Activated CD8-positive, alpha-beta memory T cell treated with anti-CD3 and anti-CD28 coated beads for 1 hour (primary cell): ENCODE measurements at places on chromosomes 5 and 9.

- DNase-seq: no peak
These were observed 152.6 kb downstream of the RGS3 start for GRCh38 chr9:113616116-113616515.

- no peak for DNase-seq
These were observed 142.8 kb downstream of the RASEF start for GRCh38 chr9:82920154-82920553.

DNA sequence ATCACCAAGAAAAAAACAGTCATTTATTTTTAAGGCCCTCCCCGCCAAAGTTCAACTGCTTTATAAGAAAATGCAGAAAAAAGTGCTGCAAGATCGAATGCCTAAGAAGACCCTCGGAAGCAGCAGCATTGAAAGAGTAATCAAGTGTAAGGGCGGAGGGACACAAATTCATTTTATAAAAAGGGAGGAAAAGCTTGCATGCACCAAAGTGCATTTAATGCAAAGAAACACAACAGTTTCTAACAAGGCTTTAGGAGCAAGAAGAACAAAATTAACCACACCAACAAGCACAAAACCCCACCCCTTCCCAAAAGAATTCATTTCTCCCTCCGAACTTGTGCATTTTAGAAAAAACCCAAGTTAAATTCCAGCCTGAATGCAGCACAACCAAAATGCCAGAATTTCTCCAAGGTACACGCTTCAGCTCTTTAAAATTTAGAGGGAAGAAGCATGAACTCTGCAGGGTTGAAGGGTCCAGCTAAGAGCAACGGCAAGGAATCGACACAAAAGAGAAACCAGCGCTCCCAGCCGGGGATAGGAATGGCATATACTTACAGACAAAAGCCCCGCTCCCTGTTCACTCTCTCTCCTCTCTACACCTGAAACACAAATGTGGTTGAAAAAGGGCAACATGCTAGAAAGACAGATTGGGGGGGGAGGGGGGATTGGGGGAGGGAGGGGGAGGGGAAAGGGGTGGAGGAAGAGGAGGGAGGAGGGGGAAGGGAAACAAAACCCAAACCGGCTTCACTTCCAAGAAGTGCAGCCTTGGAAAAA, at the start of gene NREP:
NREP (minus strand) TSS at position 614 of the 774 bp plus-strand sequence. CDS start 1,422 bp downstream, outside the sequence.
- no peak for DNase-seq

DNA sequence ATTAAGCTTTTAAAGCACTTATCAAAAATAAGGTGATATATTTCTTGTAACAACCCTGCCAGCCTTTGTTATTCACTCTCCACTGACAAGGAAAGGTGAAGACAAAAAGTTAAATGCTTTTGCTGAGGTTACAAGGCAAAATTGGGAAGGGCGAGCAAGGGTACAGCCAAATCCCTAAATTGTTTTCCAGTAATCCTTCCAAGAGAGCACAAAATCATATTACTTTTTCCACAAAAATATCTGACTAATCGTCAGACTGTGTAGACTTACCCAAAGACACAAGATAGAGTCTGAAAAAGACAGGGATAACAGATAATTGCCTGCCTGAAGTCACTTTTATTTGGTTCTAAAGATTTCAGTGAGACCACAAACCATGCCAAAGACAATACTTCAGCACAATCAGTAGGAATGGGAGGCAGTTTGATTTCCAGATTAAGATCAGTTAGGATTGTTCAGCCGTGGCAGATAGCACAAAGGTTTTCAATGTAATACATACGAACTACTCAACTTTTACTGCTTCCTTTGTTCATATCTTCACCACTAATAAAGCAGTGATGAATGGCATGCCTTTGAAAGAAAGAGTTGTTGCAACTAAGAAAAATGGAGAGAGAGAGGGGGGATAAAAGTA, 383.8 kb upstream of the TUSC1 start:
- no peak for DNase-seq

DNA sequence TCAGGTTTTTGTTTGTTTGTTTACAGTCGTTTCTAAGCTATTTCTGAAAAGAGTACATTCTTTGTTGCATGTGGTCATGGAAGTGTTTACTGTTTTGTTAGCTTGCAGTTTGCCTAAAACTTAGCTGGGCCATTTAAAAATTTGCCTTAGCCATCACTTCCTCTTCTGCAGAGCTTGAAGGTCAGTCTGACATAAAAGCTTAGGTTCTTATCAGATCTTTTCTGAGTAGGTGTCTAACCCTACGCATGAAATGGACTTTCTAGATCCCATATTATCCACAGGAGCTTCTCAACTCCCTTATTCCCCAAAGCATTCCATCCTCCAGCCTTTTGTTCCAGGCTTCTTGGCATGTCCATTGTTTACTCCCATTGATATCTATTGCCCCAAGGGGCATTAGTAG, 90.3 kb downstream of the AP3B1 start:
- DNase-seq: no peak

- DNase-seq: no peak
These were observed 367.5 kb upstream of the PTGER4 start for GRCh38 chr5:40312205-40312604.

DNA sequence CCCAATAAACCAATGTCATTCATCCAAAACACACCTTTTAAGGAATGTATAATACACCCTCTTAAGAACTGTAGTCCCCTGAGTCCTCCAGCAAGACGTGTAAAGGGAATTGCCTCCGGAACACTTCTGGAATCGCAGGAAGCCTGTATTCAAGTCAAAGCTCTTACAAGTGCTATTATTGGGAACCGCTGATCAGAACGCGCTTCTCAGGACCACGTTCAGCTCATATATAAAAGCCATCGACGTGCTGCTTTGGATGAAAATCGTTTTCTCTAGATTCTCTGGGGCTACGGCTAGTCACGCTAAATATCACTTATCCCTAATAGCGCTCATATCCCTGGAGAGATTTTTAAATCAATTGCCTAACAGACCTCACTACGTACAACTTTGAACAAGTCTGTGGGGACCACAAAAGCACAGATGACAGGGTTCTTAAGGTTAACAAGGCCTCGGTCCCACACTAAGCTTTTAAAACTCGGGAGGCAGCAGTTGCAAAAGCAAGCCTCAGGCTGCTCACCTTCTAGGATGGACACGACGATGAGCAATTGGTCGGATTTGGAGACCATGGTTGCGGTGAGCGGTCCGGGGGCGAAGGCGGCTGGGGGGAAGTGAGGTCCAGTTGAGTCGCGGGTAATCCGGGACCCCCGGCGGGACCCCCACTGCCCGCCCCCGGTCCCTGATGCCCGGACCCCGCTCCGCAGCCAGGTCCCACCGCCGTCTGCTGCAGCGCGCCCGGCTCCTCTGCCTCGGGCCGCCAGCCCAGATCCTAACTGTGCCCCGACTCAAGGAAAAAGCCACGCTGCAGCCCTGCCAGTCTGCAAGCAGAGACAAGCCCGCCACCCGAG, 548 bp downstream of the CEP120 start:
- no peak for DNase-seq

DNA sequence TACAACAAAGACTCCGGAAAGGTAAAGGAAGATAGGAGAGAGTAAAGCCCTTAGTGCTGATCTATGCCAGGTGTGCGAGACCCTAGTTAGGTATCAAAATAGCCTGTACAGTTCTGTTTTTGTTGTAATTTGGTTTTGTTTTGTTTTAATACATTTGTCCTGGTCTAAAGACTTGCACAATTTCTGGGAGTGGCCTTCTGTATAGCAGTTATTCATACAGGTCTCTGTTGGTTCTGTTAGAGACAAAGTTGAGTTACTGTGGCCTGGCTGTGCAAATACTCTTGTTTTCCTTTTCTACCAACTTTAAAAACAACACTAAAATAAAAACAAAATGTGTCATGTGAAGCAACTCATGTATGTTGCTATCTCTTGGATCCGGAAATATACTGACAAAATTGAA, 163.6 kb downstream of the COMMD10 start:
- DNase-seq: no peak

- no peak for DNase-seq
These were observed 1350.1 kb upstream of the ACO1 start for GRCh38 chr9:31034311-31034710.
